Hematopoietic multipotent progenitor cell (in vitro differentiated cells): ENCODE measurements at places on chromosomes 3 and 15. TPM values are rescaled to one million over a fixed set of nuclear protein-coding genes. Genes with fewer than 3 reads are reported as not detected.

Gene AADAC
- total RNA-seq = not detected

Gene TIMP4
- not detected for total RNA-seq

Gene TLR9
- under 0.01 TPM for total RNA-seq

Gene TTLL13
- under 0.01 TPM for total RNA-seq

DNA sequence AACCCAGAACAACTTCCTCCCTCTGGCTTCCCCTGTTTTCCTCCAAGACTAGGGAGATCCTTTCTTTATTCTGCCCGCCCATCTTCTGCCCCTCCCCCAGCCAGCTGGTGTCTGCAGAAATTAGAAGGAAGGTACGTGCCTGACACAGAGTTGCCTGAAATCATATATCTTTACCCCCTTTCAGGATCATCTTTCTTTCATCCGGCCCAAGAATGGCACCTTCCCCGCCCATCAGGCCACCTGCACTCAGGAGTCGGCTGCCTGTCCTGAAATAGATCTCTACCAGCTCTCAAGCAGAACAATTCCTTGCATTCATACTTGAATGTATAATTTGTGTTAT, 133.7 kb downstream of the VGLL4 start:
- DNase-seq = no peak

- DNase-seq = no peak
Observed at GRCh38 chr15:51796847-51797401, 32.5 kb upstream of the TMOD3 start.

GRCh38 chr15:57575363-57575762, 16.3 kb upstream of the MYZAP start:
- no peak for DNase-seq
